Bone marrow (tissue), 2 donors: ENCODE measurements at places on chromosomes 5 and 9.
A peak's percentile ranks its signal among the peaks of the same experiment; 100 is the strongest.

DNA sequence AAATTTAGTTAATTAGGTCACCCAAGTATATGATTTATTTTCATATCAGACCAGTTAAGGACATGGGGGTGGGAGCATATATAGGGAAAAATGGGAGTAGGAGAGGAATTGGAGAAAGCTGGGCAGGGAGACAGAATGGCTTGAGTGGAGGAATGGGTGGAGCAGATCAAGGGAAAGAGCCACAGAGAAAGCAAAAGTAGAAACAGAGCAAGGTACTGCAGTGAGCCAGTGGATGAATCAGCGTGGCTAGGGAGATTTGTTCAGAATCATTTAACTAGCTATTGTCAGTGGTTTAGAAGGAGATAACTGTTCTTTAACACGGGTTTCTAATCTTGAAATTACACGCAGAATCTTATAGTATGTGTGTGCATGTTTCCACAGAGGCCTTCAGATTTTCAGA lies 37.4 kb downstream of the SNX24 start:
- no peak for DNase-seq

DNA sequence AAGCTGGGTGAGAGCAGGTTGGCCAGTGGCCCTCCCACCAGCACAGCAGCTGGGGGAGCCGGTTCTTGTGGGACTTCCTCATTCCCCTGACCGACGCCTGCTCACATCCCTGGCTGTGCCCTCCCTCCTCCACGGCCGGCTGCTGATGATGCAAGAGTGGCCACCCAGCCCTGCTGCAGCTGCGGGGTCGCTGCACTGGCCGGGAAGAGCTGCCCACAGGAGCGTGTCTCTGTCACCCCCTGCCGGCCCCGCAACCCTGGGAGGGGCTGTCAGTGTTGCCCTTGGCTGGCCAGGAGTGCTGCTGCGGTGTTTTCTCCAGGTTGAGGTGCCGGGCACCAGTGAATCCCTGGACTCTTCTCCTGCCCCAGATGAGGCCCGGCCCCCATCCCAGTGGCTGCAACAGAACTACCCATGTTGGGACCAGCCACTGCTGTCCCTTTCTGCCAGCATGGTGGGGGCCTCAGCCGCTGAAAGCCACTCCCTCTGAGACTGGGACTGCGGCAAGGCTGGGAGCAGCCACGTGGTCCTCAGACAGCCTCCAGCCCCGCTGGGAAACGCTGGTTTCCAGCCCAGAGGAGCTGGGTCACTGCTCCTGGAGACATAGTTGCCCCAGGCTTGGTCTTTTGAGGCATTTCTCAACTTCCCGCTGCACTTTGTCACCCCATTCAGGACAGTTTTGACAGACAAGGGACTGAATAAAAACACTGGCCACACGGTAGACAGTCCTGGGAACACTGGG lies 739 bp downstream of the CARD9 start:
- DNase-seq, result peak; percentile 25

DNA sequence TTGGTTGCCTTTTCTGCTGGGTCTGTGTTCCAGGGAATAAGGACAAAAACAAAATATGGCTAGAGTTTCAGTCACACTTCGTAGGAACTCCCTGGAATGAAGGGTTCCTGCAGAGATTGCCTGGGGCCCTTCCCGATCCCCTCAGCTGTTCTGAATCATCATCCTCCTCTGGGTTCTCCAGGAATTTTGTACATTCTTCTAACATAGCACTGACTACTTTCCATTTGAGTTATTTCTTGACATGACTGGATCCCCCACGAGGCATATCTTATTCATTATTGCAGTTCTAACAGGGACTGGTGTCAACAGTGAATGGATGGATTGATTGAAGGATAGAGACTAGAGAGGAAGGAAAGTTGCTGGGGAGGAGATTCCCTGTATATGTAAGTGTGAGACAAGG lies 49.2 kb upstream of the TNC start:
- no peak for DNase-seq

DNA sequence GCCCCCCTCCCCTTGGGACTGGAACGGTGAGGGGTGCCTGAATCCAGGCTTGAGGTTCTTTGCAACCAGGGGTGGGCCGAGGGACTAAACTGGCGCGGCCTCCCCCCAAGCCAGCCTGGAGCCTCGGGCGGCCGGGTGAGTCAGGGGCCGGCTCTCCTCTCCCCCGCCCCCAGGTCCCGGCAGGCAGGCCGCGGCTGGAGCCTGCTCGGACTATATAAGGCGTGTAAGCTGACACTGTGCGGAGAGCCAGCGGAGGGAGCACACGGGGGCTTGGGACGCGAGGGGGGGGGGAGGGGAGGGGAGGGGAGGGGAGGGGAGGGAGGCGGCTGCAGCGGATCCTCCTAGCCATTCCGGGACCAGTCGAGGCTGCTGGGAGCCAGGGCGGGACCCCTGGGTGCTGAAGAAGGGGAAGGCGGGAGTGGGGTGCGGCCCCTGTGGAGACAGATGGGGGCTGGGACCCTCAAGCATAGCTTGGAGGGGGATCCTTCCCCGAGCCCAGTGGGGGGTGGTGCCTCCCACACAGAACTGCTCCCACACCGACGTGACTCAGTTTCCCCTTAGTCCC lies 595 bp downstream of the PDLIM7 start:
- no peak for DNase-seq

DNA sequence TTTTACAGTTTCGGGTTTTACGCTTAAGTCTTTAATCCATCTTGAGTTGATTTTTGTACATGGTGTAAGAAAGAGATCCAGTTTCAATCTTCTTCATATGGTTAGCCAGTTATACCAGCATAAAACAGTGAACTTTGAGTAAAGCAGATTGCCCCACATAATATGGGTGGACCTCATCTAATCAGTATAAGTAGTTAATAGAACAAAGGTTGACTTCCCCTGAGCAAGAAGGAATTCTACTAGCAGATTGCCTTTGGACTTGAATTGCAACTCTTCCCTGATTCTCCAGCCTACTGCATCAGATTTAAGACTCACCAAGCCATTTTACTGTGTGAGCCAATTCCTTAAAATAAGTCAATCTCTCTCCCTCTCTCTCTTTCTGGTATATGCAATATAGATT lies 173.2 kb downstream of the SNCAIP start:
- no peak for DNase-seq

DNA sequence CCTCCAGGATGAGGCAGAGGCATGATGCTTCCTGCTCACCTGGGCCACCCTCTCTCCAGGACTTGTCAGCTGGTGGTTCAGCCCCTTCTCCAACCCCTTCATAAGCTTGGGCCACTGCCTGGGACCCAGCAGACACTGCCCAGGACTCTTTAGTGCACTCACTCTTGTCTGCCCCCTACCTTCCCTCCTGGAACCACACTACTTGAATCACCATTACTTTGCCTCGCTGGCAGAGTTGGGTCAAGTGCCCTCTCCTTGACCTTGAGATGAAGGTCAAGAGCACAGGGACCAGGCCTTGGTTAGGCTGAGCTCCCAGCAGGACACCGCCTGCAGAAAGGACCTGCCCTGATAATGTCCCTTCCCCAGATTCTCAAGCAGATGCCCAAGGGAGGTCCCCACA lies 8.5 kb upstream of the ENDOG start:
- no peak for DNase-seq

- DNase-seq, result no peak
Measured at GRCh38 chr9:136939996-136940525, 4.5 kb downstream of the FBXW5 start.

- no peak for DNase-seq
Measured at GRCh38 chr5:68848091-68848490, 245.7 kb upstream of the SLC30A5 start.
